ENCODE measurements at places on chromosomes 7 and 10.

GRCh38 chr10:65556006-65556405 is 1369.8 kb upstream of the LRRTM3 start:
- no peak for DNase-seq

DNA sequence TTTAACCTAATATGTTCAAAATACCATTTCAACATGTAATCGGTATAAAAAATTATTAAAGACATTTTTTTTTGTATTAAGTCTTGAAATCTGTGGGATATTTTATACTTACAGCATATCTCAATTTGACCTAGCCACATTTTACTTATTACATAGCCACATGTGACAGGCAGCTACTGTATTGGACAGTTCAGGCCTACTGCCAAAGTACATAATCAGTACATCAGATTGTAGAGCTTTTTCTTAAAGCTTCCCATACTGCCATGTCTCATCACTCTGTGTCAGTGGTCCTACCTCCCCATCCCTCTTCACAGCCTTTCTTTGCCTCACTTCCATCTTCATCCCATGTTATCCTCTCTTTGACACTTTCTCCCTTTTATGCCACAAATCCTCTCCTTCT is 43.0 kb downstream of the LOXL4 start:
- DNase-seq = no peak

- no peak for DNase-seq
These were observed 57.6 kb downstream of the USP6NL start for GRCh38 chr10:11553773-11554381.

- DNase-seq = no peak
These were observed 83.6 kb downstream of the KCNMA1 start for GRCh38 chr10:77553966-77554365.

DNA sequence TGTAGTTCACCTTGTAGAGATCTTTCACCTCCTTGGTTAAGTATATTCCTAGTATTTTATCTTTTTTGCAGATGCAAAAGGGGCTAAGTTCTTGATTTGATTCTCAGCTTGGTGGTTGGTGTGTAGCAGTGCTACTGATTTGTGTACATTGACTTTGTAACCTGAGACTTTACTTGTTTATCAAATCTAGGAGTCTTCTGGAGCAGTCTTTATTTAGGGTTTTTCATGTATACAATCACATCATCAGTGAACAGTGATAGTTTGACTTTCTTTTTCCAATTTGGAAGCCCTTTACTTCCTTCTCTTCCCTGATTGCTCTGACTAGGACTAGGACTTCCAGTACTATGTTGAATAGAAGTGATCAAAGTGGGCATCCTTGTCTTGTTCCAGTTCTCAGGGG is 33.8 kb downstream of the GPR22 start:
- DNase-seq = no peak
